ENCODE measurements at places on chromosomes 12 and 14.

DNA sequence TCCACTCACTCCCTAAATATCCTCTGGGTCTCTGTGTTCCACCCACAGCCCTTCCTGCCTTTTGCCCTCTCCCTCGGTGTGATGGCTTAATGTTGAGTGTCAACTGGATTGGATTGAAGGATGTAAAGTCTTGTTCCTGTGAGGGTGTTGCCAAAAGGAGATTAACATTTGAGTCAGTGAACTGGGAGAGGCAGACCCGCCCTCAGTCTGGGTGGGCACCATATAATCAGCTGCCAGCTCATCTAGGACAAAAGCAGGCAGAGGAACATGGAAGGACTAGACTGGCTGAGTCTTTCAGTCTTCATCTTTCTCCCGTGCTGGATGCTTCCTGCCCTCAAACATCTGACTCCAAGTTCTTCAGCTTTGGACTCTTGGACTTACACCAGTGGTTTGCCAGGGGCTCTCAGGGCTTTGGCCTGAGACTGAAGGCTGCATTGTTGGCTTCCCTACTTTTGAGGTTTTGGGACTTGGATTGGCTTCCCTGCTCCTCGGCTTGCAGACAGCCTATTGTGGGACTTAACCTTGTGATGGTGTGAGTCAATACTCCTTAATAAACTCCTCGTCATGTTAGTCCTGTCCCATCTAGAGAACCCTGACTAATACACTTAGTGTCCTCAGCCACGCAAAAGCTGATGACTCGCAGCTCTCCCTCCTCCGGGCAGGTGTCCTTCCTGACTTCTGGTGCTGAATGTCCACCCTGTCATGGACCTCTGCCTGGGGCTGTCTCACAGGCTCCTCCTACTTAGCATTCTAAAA lies 5.9 kb downstream of the DGLUCY start:
- DNase-seq: no peak

- no peak for DNase-seq
Measured at GRCh38 chr12:18751866-18752265, 13.9 kb downstream of the CAPZA3 start.

DNA sequence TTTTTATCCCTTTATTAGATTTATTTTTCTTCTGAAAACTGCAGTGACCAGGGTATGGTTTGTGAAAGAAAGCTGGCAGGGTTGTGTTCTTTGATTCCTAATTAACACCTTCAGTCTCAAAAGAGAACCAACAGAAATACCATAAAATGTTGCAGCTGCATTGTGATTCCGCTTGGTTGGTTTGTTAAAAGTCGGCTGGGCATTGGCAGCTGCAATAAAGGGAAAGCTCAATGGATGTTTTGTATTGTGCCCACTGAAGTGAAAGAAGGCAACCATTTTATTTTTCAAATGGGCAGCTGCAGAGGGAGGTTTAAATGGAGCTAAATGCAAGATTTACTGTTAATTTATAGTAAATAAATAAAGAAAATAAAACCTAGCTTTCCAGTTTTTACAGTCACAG lies 16.7 kb downstream of the LGR5 start:
- no peak for DNase-seq

DNA sequence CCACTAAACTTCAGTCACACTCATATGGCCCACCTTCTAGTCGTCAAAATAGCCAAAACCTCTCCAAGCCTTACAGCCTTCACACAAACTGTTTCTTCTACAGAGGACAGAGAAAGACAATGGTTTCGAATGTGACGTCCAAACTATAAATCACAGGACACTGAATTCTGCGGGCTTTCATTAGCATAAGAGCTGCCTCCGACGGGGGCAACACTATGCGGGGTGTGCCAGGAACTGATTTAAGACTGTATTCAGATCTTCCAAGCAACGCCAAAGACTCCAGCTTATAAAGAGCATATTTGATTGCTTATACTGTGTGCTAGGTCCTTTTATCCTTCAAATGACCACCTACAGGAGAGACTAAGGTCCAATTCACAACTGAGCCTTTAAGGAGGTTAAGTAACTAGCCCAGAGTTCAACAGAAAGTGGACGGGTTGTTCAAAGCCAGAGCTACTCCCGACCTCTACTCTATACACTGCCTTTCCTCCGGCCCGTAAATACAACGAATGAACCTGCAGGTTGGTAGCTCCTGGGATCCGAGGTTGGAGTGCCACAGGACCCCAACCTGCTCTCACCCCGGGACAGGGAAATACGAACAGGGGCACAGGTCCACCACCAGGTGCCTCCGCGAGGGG lies 575 bp downstream of the L2HGDH start:
- peak; percentile 7 for DNase-seq

- DNase-seq: no peak
Measured at GRCh38 chr14:90676912-90677311, 139.3 kb downstream of the TTC7B start.

- DNase-seq: no peak
Measured at GRCh38 chr14:57018065-57018464, 207.8 kb upstream of the OTX2 start.

- DNase-seq: no peak
Measured at GRCh38 chr12:107616941-107617340, 68.7 kb upstream of the PWP1 start.

DNA sequence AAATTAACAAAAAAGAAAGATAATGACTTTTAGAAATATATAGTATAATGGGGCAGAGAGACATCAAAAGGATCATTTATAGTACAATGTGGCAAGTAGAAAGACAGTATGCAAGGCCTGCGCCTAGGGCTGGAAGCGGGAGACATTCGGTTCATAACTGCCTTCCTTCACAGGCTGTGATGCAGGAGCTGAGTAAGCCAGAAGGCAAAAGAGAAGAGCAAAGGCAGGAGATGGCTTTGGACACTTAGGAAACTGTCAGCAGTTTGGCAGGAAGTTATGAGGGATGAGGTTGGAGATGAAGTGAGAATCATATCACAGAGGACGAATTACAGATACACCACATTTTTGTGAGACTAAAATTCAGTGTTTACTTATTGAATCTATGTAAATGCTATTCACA lies 97.8 kb downstream of the EPS8 start:
- DNase-seq: no peak

DNA sequence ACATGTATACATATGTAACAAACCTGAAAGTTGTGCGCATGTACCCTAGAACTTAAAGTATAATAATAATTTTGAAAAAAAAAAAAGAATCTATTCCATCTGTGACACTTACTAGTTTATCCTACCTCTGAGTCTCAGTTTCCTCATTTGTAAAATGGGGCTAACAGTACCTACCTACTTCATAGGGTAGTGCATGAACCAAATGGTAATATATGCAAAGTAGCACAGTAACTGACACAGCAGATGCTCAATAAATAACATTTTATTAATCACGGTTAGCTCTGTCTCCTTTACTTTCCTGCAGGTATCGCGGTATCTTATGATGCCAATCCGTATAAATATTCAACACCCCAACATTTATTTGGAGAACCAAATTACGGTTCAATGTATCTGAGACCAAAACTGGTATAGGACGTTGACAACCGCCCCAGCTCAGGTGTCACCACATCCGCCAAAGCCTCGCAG lies 703 bp downstream of the TMED10 start:
- DNase-seq: no peak

DNA sequence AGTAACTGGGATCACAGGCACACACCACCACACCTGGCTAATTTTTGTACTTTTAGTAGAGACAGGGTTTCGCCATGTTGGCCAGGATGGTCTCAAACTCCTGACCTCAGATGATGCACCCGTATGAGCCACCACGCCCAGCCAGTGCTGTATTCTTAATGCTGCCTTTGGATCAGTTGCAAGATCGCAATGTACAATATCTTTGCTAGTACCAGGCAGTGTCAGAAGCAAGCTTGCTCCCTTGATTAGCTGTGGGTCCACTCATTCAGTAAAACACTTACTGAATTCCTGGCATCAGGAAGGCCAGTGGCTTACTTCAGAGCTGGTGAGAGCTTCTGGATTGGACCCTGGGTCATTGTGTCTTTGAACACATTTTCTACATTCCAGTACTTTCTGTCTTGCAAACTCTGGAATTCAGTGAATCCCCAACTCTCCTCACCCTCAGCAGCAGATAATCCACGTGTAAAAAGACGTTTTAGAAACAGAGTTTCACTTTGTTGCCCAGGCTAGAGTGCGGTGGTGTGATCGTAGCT lies 1183.7 kb downstream of the AACS start:
- DNase-seq: no peak

GRCh38 chr14:76736514-76736913 lies 24.8 kb upstream of the VASH1 start:
- no peak for DNase-seq

DNA sequence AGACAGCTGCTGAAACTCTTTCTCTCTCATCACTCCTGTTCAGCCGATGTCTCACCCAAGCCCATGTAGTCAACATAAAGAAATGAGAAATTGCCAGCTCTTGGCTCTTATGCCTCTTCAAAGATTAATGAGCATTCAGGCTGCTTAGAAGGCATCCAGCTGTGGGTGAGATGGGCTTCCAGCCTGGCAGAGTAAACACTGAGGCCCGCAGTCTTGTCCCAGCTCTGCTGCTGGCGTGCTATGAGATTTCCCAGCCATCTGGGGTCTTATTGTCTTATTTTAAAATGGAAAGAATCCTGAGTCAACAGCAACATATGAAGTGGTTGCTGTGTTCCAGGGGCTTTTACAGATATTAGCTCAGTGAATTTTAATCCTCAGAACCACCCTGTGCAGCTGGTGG lies 12.6 kb downstream of the RXYLT1 start:
- no peak for DNase-seq

- DNase-seq: no peak
Measured at GRCh38 chr14:75968456-75968855, 13.3 kb downstream of the TGFB3 start.
